ENCODE measurements at places on chromosomes 7 and 10.

DNA sequence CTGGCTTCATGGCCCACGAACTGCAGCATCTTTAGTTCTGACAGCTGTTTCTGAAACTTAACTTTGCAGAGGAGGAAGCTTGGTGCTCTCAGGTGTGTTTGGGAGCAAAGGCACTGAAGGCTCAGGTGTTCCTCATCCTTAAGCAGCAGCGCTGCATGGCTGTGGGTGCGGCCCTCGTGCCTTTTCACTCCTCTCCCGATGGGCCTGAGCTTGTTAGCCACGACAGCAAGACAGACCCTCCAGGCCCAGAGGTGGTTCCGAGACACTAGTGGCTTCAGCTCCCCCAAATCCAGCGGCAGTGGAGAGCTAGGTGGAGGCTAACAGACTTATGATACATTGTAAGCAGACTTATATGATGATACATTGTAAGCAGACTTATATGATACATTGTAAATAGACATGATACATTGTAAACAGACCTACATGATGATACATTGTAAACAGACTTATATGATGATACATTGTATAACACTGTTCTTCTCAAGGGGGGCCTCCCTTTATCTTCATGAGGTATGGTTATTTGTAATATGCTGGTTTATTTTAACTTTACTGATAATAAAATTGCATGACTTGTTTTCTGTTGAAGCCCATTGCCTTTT, 14.1 kb downstream of the PFKP start:
- DNase-seq = no peak

DNA sequence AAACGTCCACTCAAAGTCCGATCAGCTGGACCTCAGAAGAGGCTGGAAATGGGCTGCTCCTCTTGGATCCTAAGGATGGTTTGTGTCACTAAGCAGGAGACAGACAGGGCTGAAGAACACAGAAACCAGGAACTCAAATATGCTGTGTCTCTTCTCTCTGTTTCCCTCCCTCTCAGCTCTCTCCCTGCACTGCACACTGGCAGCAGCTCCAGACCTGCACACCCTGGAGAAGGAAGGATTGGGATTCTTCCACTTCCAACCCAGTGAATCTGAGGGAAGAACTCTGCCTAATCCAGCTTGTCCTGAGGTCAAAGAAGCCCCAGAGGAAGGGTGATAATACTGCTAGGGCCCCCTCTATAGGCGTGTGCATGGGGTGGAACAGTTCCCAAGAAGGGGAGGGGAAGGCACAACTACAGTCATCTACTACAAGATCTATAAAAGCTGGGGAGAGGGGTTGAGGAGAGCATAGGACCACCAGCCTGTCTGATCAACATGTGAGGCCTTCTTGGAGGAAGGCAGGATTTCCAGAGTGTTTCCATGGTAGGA, 22.7 kb upstream of the ZCCHC24 start:
- DNase-seq = no peak

DNA sequence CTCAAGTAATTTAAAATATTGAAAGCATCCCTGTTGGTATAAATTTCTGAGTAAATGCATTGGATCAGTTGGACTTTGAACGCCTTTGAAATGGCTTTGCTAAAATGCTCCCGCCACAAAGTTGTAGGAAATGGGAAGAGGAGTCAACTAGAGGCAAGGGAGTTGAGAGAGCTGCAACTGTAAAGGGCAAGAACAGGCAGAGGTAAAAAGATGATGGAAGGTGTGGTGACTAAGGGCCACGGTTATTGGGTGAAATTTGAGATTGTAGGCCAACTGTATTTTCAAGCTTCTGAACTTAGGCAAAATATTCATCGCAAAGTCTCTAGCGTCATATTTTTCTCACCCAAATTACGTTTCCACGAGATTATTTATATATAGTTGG, 595 bp upstream of the SUMF2 start:
- DNase-seq = no peak

- peak; percentile 90 for DNase-seq
Measured at GRCh38 chr10:51244748-51245490, 170.6 kb downstream of the PRKG1 start.

DNA sequence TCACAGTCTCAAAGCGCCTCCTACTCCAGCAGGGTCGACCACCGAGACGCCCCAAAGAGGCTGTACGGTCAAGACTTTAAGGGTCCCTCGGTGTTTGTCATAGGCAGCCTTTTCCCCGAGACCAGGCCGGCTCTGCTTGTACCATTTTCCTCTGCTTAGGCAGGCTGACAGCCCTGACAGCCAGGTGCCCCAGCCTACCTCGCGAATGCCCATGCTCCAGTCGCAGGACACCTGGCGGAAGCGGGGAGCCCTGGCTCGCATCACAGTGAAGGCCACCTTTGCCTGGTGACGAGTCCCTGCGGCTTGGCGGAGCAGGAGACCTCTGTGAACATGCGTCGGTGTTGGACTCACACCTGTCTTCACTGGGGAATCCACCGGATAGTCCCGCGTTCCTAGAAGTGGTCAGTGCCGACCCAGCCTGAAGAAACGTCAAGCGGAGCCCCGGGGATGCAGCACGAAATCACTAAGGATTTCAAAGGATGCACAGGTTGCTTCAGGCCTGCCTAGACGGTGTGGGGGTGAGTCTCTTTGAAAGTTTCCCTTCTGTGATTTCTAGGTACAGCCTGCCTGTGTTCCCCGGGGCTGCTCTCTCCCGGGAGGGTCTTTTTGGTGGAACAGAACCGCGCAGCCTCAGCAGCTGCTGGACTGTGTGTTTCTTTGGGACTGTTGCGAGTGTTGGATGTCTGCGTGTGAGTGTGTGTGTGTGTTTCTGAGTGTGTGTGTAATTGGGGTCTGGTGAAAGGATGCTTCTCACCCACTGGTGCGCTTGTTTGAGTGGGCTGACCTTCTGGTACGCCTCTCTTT, 30.5 kb upstream of the ZNF273 start:
- DNase-seq = no peak

DNA sequence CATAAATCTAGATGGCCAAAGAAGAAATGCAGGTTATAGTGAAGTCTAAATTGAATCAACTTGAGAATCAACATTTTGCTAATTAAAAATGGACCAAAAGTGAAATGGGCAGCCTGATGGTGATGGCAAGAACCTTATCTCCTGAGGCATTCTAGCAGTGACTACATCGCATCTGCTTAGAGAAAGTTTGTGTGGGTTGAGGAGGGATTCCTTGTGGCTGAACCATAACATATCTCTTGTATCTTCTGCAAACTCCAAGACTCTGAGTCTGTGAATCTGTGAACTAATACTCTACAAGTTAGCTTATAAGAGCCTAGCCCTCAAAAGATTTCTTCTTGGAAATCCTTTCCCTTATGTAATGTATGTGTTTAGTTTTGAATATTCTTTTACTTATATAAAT, 85.6 kb downstream of the PRKG1 start:
- no peak for DNase-seq

- no peak for DNase-seq
Measured at GRCh38 chr7:112366886-112367285, 83.4 kb upstream of the IFRD1 start.

All from GM04503 (cell line).